Hematopoietic multipotent progenitor cell treated with erythropoietin and hydrocortisone succinate and interleukin-3 and kit ligand, for 17 days (in vitro differentiated cells): ENCODE measurements at places on chromosomes 16 and 17.

DNA sequence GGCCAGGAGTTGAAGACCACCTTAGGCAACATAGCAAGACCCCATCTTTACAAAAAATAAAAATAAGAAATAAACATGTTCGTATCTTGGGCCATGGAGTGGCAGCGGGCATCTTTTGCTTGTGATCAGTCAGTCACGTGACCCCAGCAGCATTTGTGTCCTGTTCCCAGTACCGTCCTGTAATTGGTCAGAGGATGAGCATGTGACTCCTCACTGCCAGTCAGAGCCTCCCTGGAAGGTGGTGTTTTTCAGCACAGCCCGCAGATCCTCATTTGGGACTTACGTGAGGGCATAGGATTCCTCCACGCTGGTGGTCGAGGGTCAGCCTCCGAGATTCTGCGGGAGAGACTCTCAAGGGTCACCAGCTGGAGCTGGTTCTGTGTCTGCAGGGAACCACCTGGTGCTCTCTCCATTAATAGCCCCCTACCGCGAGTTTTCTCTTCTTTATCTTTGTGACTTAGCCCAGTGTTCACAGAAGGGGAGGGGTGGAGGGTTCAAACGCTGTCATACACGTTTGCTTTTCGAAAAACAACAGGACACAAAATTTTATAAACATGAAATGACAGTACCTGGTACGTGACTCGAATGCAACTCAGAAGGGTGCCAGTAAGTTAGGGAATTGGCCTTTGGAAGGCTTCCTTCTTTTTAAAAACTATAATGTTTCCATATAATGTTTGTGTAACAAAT is 17.2 kb downstream of the MRC2 start:
- no peak for DNase-seq

DNA sequence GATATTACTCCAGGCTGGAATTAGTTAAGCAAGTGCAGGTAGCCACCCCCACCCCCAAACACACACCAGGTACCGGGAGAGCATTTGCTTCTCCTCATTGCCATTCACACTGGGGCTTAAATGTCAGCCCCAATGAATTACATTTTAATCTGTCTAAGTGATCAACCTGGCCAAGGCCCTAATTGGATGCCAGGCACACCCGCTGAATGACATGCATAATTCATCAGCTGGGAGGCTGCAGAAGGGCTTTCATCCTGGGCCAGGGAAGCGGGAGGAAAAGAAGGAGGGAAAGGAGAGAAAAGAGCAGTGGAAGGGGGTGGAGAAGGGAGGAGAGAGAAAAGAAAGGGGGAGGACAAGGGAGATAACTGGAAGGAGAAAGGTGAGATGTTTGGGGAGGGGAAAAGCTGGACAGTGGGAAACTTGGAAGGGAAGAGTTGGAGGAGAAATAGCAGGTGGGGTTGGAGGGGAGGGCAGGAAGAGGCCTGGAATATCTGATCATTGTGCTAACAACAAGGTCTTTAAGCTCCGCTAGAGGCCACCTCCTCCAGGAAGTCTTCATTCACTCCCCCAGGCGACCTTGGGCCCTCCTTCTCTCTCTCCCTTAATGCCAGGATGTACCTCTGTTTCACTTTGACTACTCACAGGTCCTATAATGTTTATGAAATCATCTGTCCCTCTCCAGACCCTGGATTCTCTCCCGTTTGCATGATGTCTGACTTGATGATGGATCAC is 40.1 kb upstream of the CES5A start:
- DNase-seq = no peak

DNA sequence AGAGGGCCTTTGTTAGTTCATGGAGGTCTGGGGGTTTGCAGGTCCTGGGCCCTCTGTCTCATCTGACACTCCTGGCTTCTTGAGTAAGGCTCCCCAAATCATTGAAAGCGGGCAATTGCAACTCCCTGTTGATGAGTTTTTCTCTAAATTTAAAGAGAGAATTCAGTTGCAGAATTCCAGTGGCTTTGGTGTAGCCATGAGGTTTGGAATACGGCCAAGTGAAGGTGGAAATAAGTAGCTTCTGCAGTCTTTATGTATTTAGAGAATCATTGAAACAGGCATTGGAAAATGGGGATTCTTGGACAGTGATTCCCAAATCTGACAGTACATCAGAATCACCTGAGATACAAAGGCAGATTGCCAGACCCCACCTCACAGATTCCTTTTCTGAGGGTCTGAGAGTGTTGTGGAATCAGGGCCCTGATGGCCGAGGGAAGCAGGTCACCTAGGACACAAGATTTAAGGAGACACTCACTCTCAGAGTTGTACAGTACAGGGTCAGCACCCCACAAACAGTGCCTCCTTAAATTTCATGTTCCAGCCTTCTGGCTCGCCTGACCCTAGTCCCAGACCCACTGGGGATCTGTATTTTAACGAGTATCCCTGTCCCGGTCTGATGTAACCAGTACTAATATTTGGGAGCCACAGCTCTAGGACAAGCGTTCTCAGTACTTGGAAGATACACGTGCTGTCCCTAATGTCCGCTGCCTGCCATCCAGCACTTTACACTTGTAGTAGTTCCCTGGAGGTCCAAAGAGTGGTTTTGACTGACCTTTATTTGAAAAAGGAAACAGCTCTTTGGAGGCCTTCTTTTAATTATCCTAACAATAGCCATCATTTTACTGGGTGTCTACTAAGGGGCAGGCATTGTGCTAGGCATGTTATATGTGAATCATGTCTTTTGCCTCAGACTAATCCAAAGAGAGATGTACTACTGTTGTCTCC is 37.8 kb downstream of the YPEL2 start:
- DNase-seq = no peak

GRCh38 chr16:89599451-89599858 is 14.0 kb upstream of the DPEP1 start:
- no peak for DNase-seq

- DNase-seq = no peak
These were observed 7.0 kb upstream of the ARHGAP23 start for GRCh38 chr17:38421171-38421841.

- DNase-seq = no peak
These were observed 47.0 kb upstream of the CDRT4 start for GRCh38 chr17:15514469-15514868.

DNA sequence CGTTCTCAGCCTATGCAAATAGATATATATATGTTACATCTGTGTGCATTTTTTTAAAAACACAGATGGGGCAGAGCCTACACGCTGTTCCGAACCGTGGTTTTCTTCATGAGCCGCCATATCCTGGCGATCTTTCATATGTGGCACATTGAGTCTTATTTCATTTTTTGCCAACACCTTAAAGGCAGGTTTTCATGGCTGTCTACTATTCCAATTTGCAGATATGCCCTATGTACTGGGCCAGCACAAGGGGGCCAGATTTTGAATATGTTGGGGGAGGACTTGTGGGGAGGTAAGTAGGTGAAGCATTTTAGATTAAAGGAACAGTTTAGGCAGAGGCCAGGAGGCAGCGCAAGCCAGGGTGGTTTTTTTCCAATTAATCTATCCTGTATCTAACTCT is 16.0 kb downstream of the WFDC1 start:
- no peak for DNase-seq
